Muscle of leg (tissue), 16 donors: ENCODE measurements at places on chromosomes 16 and 17.

- DNase-seq, result no peak
Observed at GRCh38 chr17:46764709-46765401, 53.6 kb downstream of the WNT3 start.

GRCh38 chr17:65660947-65661346, 99.5 kb upstream of the AXIN2 start:
- no peak for DNase-seq

DNA sequence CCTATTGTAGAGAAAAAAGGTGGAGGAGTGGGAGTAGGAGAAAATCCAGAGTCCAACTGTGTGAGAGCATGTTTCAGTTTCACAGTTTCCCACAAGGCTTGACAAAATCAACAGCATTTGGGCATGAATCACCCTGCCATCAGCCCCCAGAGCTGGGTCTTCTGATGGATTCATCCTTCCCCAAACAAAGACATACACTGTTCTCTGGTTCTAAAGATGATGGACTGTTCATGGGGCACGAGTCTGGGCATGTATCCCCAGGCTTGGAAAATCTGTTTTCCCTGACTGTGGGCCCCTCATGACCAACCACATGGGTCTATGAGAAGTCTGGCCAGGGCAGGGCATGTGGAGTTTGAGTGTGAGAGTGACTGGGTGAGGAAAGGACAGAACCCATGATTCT, 210.4 kb upstream of the IRX5 start:
- no peak for DNase-seq

DNA sequence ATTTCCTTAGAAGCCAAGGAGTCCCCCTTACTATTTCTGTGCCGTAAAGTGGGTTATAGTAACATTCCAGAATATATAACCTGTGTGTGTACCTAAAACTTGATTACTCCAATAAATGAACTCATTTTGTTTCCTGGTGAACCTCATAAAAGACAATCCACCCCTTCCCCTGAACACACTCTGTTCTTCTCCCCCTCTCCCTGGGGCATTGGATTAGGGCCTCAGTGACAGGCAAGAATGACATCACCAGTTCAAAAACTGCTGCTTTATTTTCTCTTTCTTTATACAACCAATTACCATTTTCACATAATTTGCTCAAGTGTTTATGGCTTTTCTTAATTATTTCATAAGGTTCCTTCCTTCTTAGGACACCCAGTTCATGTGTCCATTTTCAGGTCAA, 17.4 kb downstream of the AARSD1 start:
- no peak for DNase-seq

DNA sequence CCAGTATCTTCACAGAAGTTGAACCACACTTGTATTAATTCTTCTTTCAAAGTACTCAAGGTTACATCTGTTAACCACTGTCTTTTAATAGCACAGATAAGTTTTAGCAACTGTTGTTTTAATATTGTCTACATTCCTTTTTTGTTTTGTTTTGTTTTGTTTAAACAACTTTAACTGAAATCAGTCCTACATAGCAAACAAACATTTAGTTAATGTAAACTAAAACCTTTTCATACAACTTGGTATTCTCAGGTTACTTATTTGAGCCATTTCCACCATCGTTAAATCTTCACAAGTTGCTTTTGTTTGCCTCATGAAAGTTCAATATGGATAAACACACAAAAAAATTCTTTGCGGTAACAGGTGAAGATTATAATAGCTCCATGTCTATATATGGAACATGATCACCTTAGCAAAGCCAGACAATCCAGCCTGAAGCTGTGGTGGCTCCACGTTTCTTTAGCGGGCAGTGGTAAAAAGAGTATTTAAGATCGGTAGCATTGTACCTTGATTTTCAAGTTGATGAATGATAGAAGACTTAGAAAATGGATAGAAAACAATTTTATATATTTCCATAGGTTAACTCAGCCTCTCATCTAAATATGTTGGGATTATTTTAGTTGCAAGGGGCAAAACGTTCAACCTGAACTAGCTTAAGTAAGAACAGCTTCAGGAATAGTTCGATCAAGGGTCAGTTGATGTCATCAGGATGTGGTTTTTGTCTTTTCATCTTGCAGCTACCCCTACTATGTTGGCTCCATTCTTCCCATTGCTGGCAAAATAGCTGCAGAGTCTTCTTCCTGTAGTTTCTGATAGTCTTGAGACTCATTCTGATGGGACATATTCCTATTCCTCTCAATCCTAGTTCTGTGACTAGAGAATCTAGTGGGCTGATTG, 182.8 kb downstream of the FTO start:
- no peak for DNase-seq

GRCh38 chr17:82685291-82685690, 13.2 kb downstream of the RAB40B start:
- DNase-seq, result no peak

- DNase-seq, result peak; percentile 64
Observed at GRCh38 chr16:19179546-19180490, 11.8 kb downstream of the SYT17 start.

DNA sequence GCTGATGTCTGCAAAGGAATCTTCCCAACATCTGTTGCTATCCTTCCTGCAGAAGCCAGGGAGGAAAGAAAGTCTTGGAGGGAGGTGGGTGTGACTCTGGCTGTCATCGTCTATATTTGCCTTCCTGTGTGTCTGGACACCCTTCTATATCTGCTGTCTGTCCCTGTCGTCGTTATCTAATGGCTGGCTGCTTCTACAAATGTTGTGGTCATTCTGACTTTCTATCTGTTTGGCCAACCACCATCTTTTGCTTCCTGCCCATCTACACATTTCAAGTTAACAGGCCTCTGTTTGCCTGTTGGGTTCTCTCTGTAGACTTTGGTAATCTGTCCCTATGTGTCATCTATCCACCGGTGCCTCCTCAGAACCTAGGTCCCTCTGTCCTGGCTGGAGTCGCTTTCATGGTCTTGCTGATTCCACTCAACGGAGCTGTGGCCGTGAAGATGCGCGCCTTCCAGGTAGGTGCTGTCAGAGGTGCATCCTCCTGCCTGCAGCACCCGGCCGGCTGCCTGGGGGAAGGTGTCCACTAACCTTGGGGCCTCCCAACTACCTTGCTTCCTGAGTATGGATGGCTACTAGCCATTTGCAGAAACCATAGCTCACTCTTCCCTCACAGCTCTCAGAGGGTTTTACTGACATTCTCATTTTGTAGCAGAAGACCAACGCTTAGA, 30.2 kb downstream of the ABCC3 start:
- no peak for DNase-seq

- DNase-seq, result peak; percentile 67
Observed at GRCh38 chr17:7440834-7441195, 1.5 kb downstream of the FGF11 start.

- DNase-seq, result peak; percentile 67
Observed at GRCh38 chr17:14297161-14297851, 3.6 kb upstream of the HS3ST3B1 start.

DNA sequence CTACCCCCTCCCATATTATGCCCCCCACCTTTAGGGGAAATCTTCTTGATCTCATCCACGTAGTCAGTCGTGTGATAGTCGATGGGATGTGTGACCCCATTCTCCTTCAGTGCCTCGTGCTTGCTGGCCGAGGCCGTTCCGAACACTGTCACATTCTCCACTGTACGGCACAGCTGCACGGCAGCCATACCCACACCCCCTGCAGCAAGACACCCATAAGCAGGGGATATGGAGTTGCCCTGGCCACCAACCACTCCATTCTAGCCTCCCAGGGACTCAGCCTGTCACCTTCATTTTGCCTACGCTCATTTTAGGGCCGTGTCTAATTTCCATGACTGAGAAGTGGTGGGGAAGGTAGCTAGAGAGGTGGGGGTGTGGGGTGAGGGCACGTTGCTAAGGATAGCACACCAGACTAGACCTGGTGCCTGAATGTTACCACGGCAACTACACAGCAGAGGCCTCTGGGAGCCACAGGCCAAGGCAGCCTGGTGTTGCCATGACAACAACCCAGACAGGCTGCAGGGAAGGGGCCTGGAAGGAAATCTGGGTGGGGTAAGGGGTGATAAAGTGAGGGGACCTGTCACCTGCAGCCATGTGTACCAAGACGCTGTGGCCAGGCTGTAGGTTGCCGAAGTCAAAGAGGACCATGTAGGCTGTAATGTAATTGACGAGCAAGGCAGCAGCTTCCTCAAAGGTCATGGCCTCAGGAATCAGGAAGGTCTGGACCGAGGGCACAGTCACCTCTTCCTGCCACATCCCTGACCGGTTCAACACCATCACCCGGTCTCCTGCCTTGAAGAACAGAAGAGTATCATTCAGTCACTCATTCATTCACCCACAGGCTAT, 4.0 kb downstream of the VAT1 start:
- DNase-seq, result no peak

- DNase-seq, result peak; percentile 90
Observed at GRCh38 chr17:76709077-76709950, 1.5 kb downstream of the MXRA7 start.

- DNase-seq, result peak; percentile 62
Observed at GRCh38 chr17:47978324-47978723, 7.4 kb downstream of the CDK5RAP3 start.

DNA sequence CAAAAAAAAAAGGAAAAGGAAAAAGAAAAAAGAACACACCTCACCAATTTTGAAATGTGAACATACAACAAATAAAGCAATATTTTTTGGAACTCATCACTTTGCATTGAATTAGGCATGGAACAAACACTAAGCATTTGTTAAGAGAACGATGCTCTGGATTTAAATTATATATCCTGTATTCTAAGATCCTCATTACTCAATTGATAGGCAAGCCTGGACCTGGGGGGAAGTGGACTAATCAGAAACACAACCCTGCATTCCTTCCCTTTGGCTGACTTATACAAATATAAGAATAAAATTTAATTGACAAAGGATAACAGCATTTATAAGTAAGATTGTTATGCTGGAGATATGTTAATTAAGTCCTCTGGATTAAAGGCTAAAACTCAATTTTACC, 2.2 kb downstream of the GJC1 start:
- DNase-seq, result no peak

- no peak for DNase-seq
Observed at GRCh38 chr17:7852919-7853690, 1.8 kb upstream of the TMEM88 start.

GRCh38 chr17:78515480-78515879, 61.7 kb downstream of the DNAH17 start:
- DNase-seq, result no peak

DNA sequence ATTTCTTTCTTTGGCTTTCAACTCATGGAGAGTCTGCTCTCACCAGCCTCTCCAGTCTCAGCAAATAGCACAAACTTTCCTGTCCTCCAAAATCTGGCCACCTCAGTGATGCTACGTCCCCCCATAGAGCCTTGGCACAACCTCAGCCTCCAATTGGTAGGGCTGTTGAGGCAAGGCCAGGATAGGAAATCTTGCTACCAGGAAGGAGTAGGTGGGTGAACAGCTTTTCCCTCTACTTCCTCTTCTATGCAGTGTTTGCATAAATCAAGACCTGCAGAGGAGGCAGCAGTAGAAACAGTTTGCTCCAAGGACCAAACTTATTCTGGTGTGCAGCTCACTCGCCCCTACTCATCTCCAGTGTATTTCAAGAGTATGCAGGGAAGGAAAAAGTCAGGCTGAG, 701 bp upstream of the DPEP2 start:
- DNase-seq, result no peak

DNA sequence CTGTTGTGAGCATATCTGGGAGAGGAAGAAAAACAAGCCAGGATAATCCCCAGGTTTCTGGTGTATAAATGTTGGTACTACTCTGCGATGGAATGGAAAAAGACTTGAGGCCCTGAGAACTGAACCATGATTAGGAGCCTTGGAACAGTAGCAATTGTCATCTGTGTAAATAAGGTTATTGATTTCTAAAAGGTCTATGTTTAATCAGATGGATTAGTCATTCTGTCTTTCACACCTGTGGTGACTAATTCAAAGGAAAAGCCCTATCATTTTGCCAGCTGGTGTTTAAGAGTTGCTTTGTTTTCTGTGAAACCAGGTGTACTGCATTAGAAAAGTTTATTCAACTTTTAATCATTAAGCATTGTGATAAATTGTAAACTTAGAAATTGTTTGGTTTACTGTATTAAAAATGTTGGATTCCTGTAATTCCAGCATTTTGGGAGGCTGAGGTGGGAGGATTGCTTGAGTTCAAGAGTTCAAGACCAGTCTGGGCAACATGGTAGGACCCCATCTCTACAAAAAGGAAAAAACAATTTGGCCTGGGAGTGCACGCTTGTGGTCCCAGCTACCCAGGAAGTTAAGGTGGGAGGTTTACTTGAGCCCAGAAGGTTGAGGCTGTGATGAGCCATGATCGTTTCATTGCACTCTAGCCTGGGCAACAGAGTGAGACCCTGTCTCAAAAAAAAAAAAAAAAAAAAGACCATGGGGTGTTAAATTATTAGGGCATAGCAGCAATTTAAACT, 29.0 kb upstream of the KPNB1 start:
- DNase-seq, result no peak

GRCh38 chr17:1735834-1736347, 6.8 kb upstream of the SERPINF2 start:
- DNase-seq, result no peak

- no peak for DNase-seq
Observed at GRCh38 chr17:82447876-82448275, 2.7 kb downstream of the CYBC1 start.

DNA sequence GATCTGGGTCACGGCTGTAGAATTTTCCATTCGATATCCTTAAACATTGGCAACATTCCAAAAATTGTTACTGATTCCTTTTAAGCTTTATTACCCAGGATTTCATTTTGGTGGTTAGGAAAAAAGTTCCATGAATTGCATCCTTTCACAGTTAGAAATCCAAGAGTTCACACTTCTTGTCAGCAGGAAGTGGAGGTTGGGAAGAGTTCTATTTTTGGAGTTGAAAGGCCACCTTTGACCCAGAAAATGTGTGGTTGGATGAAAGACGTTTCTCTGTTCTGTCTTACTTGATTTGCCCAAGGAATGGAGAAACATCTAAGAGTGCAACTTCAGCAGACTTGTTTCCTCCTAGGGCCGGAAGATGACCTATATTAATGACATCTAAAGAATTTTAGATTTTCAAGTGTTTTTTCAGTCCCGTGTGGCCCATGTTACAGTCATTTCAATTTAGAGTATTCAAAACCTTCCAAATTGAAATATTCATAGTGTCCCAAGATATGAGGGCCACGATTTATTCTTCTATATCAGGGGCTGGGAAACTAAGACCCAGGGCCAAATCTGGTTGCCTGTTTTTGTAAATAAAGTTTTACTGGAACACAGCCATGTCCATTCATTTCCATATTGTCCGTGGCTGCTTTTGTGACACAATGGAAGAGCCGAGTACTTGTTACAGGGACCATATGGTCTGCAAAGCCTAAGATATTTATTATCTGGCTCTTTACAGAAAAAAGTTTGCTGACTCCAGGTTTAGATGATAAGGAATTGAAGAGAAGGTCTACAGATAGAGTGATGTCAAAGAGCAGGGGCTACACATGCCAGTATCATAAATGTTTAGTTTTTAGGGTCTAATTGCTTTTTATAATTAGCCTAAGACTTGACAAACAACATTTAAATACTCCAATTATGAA, 50.2 kb downstream of the CDK5R1 start:
- DNase-seq, result peak; percentile 43

DNA sequence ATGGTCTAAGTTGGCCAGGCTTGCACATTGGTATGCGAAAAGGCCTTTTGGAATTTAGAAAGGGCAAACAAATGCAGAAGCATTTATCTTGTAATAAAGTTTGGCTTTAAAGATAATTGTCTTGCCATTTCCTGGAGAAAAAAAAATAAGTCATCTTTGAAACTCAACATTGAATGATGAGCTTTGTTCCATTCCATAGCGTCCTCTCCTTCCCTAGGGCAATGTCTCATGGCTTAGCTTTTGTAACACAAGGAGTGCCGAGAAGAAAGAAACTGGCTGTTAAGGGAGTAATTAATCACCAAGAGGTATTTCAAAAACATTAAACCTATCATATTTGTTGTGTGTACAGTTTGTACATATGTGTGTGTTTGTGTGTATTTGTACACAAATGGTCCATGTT, 372.3 kb downstream of the NPIPA8 start:
- no peak for DNase-seq

GRCh38 chr17:21425321-21425720, 49.2 kb downstream of the KCNJ12 start:
- DNase-seq, result no peak
